ENCODE measurements at places on chromosomes 1 and 21.

DNA sequence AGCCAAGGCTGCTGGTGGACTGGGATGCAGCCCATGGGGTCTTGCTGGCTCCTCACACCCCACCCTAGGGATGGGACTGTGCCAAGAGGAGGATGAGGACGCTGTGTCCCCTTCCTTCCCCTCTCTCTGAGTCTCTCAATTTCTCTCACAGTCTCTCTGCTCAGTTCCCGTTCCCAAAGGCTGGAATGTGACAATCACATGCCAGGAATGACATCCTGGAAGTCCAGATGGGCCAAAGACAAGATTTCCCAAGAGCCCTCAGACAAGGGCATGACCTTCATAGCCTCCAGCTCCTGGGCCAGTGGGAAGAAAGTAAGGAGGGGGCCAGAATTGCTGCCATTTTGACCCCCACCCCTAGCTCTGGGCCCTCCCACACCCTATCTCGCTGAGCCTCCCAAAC is 7.6 kb upstream of the CDCP2 start:
- no peak for DNase-seq

DNA sequence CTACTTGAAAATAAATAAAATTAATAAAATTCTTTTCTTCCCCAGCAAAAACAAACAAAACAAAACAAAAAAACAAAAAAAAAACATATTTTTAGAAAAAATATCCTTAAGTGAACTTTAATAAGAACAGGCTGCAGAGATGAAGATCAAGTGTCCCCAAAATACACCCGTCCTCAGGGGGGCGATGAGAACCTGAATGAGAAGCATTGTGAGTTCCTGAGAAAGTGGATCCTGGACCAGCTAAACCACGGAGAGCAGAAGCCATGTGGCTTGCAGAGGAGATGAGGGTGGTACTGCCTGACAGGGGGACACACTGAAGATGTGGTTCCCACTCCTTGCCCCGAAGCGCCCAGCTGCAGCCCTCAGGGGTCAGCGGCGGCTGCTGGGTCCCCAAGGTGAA is 89.3 kb downstream of the ITPKB start:
- no peak for DNase-seq

DNA sequence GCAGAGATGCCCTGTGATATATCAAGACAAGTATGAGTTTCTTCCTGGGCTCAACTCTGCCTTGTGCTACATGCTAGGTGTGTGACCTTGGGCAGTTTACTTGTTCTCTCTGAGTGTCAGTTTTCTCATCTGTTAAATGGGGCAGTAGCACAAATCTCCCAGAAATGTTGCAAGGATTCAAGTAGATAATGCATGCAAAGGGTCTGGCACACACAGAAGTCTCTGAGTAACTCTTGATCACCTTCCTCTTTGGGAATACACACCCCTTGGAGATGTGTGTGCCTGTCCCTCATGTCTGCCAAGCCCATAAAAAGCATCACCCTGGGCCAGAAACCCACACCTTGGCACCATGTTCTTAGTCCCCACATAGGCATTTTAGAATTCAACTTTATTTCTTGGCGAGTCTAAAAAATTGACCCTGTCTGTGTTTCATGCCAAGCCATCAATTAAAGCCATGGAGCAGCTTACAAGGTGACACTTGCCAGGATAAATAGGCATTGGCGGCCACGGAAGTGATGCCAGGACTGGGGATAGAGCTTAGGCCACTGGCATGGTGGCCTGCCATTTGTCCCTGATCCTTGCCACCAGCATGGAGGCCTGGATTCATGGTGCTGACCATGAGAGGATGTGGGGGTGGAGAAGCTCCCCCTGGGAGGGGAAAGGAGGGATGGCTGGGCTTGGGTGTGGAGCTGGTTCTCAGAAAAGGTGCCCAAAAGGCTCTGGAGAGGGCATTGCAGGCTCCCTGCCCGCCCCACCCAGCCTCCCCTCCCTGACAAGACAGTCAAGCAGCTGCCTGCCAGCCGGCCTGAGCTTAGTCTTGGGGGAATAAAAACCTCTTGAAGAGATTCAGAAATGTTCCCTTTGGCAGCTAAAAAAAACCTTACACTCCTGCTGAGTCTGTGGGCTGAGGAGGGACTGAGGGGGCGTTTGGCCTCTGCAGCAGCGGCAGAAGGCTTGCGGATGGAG is 118.0 kb upstream of the IPO9 start:
- no peak for DNase-seq

- DNase-seq: no peak
Observed at GRCh38 chr1:174031099-174031498, 8.9 kb upstream of the RC3H1 start.

Data from activated B cell treated with CpG ODN at 0.5 μM for 24 hours (primary cell).